Activated CD4-positive, alpha-beta T cell treated with anti-CD3 and anti-CD28 coated beads, Interleukin-2, Interleukin-4, amounts not matched to agents 100 ng/mL and 50 ng/mL, durations not matched to agents 16 hours and 8 hours (primary cell): ENCODE measurements at places on chromosomes 1 and 21.

GRCh38 chr1:231666220-231666936 is 39.8 kb downstream of the DISC1 start:
- no peak for DNase-seq

GRCh38 chr1:100428160-100428559 is 75.9 kb downstream of the CDC14A start:
- DNase-seq: peak; percentile 32

DNA sequence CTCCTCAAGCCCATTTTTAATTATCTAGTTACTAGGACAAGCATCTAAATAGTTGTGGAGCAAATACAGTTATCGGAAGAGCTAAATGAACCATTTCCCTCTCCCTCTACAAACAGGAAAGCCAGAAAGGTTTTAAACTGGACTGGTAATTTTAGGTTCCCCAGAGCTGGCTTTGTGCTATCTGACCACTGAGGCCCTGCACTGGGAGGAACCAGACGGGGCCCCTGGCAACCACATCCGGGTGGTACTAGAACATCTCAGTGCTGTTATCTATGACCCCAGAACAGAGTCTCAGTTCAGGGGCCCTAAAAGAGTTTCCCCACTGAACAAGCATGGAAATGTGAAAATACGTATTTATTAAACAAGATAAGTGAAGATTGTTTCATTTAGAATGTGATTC is 7.7 kb upstream of the RSPH1 start:
- no peak for DNase-seq

DNA sequence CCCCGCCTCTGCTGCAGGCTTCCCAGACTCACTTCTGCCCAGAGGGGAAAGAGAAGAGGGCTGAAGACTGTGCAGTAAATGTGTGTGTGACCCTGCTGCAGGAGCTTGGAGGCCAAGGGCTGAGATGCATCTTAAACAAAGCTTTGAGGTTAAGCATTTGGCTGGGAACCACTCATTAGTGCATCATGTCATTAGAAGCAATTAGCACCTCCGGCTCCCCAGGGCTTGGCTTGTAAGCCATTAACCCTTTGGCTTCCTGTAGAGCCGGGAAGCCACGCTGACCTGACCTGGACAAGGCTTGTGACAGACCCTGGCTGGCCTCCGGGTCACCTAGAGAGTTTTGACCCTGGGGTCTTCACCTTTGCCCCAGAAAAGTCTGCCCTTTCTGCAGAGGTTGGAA is 77.0 kb downstream of the CSMD2 start:
- no peak for DNase-seq

GRCh38 chr1:167983797-167984420 is 47.0 kb upstream of the MPC2 start:
- DNase-seq: no peak

- no peak for DNase-seq
These were observed 17.8 kb downstream of the ZNF670 start for GRCh38 chr1:247060771-247061170.

GRCh38 chr1:229388897-229389580 is 44.9 kb downstream of the ACTA1 start:
- DNase-seq: no peak

GRCh38 chr21:39645331-39645730 is 32.6 kb downstream of the B3GALT5 start:
- DNase-seq: no peak

- no peak for DNase-seq
These were observed 1.2 kb upstream of the CAP1 start for GRCh38 chr1:40039245-40039756.

DNA sequence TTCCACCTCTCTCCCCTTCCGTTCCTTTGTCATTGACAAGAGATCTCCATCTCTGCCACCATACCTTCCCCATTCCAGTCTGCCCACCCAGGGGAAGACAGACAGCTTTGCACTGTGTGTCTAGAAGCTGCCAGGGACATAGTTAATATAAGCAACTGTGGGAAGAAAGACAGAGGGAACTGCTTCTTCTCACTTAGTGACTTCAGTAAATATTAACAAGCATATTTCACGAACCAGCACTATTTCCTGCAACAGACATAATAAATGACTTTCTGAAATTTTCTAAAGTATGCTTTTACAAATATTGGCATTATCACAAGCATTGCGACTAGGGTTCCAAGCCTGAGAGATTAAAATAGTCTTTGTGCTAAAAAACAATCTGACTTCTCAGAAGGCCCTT is 43.2 kb upstream of the SLC6A9 start:
- DNase-seq: no peak
